ENCODE measurements at places on chromosomes 1 and 21. TPM values are rescaled to one million over a fixed set of nuclear protein-coding genes. Genes with fewer than 3 reads are reported as not detected.

- DNase-seq = no peak
Measured at GRCh38 chr21:38267136-38267755, 10.5 kb downstream of the KCNJ15 start.

DNA sequence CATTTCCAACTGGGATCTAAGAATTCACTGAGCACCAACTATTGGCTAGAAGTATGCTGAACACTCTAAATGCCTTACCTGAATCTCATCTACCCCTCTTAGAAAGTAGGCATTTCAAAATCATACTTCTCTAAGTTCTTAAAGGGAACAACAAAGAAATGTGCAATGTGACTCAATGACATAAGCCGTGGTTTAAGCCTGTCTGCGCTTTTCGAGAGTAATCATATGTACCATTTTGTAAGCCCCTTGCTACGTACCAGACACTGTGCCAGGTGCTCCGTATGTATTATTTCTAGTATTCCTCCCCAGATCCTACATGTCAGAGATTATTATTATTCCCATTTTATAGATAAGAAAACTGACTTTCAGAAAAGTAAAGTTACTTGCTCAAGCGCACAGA is 454.2 kb downstream of the SETD4 start:
- DNase-seq = no peak

DNA sequence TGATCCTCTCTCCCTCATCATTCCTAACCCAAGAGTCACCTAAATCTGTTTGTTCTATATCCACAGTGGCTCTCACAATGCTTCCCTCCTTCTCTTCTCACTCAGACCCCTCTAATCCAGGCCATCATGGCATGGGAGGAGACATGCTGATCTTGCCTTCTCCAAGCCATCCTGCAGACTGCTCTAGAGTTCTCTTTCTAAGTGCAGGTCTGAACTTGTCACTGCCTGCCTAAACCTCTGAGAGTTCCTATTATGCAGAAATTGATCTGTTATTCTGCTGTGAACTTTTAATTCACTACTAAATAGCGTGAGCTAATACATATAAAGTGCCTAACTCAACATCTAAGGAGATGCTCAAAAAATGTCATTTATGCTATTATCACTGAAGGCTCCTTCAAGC is 26.8 kb downstream of the LAMC2 start:
- DNase-seq = no peak

DNA sequence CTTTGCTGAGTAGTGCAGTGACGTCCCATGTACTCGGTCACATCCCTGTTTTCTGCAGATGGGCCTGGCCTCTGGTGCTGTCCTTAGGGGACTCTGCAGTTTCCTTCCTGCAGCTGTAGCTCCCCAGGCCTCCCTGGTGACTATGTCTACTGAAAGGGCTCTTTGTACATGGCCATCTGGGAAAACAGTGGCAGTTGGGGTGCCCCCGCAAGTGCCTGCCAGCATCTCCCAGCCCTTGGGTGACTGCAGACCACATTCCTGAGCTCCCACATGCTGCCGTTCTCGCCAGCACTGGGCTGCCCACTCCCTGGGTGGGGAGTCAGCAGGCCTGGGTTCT is 37.5 kb upstream of the KCNA10 start:
- no peak for DNase-seq

- DNase-seq = no peak
Measured at GRCh38 chr21:33763582-33763899, 121.2 kb downstream of the ITSN1 start.

- DNase-seq = no peak
Measured at GRCh38 chr1:155827450-155827849, 29.6 kb downstream of the GON4L start.

GRCh38 chr1:239987103-239987745 is 104.5 kb upstream of the FMN2 start:
- no peak for DNase-seq

- no peak for DNase-seq
Measured at GRCh38 chr1:9758559-9759121, 65.1 kb downstream of the CLSTN1 start.

DNA sequence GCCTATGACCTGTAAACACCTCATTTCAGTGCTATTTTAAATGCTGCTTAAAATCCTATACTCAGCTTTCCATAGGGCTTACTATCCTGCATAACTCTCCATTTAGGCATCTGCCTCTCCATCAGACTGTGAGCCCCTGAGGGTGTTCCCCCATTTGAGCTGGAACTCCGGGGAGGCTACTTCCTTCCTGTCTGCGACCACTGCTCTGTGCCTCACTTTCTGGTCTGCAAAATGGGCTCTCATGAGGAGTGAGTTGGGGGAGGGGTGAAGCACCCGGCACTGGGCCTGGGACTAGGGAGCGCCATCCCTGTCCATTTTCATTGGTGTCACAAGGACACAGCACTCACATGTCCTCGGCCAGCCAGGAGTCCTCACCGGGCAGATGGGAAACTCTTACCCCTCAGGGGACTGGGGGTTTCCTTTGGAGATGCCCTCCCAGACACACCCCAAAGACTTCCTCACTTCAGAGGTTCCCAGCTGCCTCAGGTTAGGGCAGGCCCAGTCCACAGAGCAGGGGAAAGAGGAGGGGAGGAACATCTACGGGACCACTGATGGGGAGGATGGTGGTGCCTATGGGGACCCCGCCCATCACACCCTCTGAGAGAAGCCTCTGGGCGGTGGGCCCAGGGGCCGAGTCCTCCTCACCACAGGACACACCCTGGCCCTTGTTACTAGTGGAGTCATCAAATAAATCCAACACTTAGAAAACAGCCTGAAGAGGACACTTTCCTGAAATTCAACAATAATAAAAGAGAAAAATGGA is 134.9 kb downstream of the MATN1 start:
- no peak for DNase-seq

CCDC181 gene
- not detected for total RNA-seq

DNA sequence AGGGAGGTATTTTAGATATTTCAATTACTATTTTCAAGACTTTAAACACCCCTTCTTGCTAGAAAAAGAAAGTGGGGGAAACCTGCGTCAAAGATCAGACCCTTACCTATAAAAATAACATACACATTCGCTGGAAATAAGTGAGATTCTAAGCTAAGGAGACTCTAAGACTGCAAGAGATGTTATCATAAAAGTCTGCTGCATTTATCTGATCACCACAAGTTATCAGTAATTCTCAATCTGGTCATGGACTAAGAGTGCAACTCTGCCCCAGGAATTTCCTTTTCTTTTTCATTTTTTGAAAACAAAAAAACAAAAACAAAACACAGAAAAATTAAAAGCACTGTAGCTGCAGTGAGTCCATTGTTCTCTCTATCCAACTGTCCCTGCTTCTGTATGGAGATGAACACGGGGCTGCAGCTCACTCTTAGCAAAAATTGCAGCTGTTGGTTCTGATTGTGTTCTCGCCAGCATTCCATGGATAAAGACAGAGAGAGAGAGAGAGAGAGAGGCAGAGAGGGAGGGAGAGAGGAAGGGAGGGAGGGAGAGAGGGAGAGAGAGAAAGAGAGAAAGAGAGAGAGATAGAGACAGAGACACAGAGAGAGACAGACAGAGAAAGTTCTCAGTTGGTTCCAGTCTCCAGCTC is 14.1 kb downstream of the XKR8 start:
- DNase-seq = no peak
